Breast epithelium (tissue), 4 donors: ENCODE measurements at places on chromosomes 6 and 20. TPM values are rescaled to one million over a fixed set of nuclear protein-coding genes. Genes with fewer than 3 reads are reported as not detected.

DNA sequence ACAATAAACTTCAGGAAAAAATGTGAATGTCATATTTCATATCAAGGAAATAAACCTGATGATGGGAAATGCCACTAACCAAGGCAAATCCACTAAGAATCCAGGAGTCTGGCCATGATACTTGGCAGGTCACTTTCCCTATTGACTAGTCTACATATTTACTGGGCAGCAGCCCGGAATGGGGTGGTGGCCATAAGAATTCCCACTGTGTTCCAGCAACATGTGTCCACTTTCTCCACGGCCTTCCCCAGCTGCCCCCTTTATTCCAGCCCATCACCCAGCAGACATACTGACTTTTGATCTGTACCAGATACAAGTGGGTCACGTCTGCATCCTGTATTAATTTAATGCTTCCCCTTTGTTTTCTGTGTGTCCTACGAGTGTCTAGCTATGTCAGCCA is 234.5 kb upstream of the PRDM1 start:
- no peak for DNase-seq

- DNase-seq = no peak
Observed at GRCh38 chr6:139490482-139490881, 116.0 kb upstream of the CITED2 start.

SMLR1 gene
- not detected for total RNA-seq

BMP6 gene
- total RNA-seq = 6.2 TPM

GRCh38 chr6:11798538-11798937 is 19.9 kb upstream of the ADTRP start:
- no peak for DNase-seq
